Breast epithelium (tissue), 4 donors: ENCODE measurements at places on chromosomes 2 and 18. TPM values are rescaled to one million over a fixed set of nuclear protein-coding genes. Genes with fewer than 3 reads are reported as not detected.

The AQP12A gene
- not detected for total RNA-seq

The UGT1A4 gene
- not detected for total RNA-seq

The MEP1B gene
- 0.15 TPM for total RNA-seq

The CPO gene
- total RNA-seq, result 0.96 TPM

The RAMP1 gene
- 25.9 TPM for total RNA-seq

GRCh38 chr2:168986398-168986943 is 44.7 kb downstream of the ABCB11 start:
- DNase-seq, result no peak
- no peaks in the 10 kb centered on the region for H3K36me3 ChIP-seq
- no peaks in the 10 kb centered on the region for H3K4me1 ChIP-seq

GRCh38 chr18:59617468-59617932 is 79.7 kb downstream of the CCBE1 start:
- H3K4me3 ChIP-seq, result no peak overlapping the region
- H3K27ac ChIP-seq, result no peak overlapping the region
- DNase-seq, result no peak
- peaks cover 3% of the 10 kb centered on the region for H3K27me3 ChIP-seq

DNA sequence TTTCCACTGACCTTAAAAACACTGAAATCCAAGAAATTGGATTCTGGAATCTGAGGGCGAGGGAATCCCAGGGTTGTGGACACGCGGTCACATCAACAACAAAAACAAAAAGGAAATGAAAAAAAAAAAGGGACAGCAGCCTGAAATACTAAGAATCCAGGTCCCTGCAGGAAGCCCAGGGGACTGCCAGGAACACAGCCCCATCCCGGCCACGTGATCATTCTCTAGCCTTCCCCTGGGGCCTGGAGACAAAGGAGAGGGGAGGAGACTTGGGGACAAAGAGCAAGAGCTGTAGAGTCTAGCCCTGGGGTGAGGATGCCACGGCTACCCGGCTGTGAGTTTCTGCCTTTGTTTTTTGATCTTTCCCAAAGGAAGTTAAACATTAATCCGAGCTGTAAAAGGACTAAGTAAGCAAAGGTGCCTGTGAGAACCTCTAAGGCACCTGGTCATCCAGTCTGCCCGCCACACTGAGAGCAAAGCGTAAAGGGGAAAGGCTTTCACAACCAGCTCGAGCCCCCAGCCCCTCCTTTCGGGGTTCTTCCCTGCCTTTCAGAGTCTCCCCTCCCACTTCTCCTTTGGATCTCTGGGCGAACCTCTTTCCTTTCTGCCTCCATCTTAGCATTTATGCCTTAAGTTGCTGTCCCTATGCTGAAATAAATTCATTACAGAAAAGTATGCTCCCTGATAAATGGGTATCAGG is 57.9 kb upstream of the MSH2 start:
- no peaks in the 10 kb centered on the region for H3K4me1 ChIP-seq
- H3K36me3 ChIP-seq, result no peaks in the 10 kb centered on the region
- no peaks in the 10 kb centered on the region for H3K27me3 ChIP-seq
- peak overlapping the region; percentile 91 for H3K27ac ChIP-seq
- peak; percentile 86 for DNase-seq

DNA sequence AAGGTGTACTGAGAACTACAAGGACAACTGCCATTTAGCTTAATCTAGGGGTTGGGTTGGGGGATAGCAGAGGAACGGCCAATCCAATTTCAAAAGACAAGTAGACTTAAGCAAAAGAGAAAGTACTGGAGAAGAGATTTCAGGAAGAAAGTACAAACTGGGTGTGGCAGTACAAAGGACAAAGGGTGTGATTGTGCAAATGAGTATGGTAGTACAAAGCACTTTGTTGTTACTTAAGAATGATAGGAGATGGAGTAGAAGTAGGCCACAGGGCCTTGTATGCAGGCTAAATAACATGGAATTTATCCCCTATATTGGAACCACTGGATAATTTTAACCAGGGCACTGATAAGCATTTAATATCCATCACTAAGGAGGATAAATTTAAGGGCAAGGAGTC is 4.7 kb upstream of the ORC2 start:
- no peaks in the 10 kb centered on the region for H3K27me3 ChIP-seq
- no peak for DNase-seq
- no peak overlapping the region for H3K4me3 ChIP-seq
- H3K4me1 ChIP-seq, result no peaks in the 10 kb centered on the region
- peak overlapping the region; percentile 49 for H3K27ac ChIP-seq

DNA sequence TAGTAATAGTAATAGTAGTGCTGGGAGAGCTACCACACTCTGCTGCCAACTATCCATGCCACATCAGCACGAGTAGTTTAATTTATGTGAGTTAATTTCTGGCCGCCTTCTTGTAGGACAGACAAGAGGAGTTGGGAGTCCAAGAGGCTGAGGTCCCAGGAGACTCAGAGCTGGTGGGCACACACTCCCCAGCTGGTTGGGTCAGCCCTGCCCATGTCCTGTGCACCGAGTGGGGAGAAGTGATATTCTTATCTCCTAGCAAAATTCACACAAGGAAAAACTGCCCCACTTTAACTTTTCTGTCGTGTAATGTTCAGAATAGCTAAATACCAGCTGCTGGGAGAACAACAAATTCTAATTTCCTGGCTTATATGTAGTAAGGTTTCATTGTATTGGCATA is 15.2 kb upstream of the MAP4K4 start:
- no peak overlapping the region for H3K4me3 ChIP-seq
- H3K27me3 ChIP-seq, result no peaks in the 10 kb centered on the region
- no peaks in the 10 kb centered on the region for H3K36me3 ChIP-seq

DNA sequence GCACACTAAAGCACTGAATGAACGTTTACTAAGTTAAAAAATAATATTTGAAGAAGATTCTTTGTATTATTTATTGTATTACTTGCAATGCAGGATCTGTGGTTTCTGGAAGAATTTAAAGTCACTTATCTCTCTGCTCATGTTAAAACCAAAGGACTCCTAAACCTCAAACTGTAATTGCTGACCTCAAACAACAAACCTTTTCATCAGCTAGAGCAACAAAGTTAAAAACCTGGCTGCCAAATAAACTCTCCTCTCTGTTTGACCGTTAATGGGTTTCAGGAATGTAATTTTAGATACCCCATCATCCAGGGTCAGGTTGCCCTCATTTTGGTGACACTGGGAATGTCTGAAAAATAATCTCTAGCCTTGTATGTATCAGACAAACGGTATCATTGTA is 239.1 kb downstream of the TGIF1 start:
- no peaks in the 10 kb centered on the region for H3K4me1 ChIP-seq
- H3K27me3 ChIP-seq, result no peaks in the 10 kb centered on the region
- no peak for DNase-seq
- no peaks in the 10 kb centered on the region for H3K36me3 ChIP-seq
- no peak overlapping the region for H3K4me3 ChIP-seq

GRCh38 chr2:85804583-85804982 is 50.8 kb downstream of the ATOH8 start:
- no peak overlapping the region for H3K4me3 ChIP-seq
- H3K27me3 ChIP-seq, result no peaks in the 10 kb centered on the region
- no peak overlapping the region for H3K27ac ChIP-seq
- no peaks in the 10 kb centered on the region for H3K4me1 ChIP-seq

DNA sequence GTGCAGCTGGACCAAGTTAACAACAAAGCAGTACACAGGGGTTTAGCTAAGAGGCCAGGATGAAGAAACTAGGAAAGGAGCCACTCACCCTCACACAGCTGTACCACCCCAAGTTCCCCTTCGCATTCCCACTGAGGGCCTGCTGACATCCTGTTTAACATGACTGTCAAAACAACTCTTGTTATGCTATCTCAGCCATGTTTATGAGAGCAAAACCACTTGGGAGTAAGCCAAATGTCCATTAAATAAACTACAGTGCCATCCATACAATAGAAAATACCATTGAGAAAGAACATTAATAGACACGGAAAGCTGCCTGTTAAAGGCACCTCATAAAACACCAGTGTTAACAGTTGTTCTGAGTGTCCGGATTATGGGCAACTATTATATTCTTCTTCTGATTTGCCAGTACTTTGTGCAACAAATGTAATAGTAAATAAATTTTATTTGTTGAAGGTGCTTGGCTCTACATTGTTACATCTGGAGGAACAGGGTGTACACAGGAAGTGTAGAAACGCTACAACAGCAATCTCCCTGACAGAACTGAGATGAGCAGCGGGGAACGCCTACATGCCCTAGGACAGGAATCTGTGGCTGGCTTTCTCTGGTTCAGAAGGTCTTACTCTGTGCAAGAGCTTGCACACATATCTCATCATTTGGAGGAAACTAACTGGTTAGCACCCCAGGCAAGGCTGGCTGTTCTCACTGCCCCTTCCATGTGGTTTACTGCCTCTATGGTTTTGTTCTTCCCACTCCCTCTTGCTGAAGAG is 85.6 kb downstream of the EHD3 start:
- no peaks in the 10 kb centered on the region for H3K27me3 ChIP-seq
- DNase-seq, result no peak
- H3K4me3 ChIP-seq, result no peak overlapping the region
- no peaks in the 10 kb centered on the region for H3K4me1 ChIP-seq
- H3K27ac ChIP-seq, result peak overlapping the region; percentile 63
- H3K36me3 ChIP-seq, result no peaks in the 10 kb centered on the region

GRCh38 chr2:42103829-42104228 is 56.0 kb downstream of the PKDCC start:
- H3K27me3 ChIP-seq, result no peaks in the 10 kb centered on the region
- no peak overlapping the region for H3K4me3 ChIP-seq
- no peaks in the 10 kb centered on the region for H3K4me1 ChIP-seq
- no peak for DNase-seq
- H3K36me3 ChIP-seq, result no peaks in the 10 kb centered on the region

- H3K27ac ChIP-seq, result peak overlapping the region; percentile 22
- no peaks in the 10 kb centered on the region for H3K36me3 ChIP-seq
- H3K4me3 ChIP-seq, result no peak overlapping the region
- H3K27me3 ChIP-seq, result no peaks in the 10 kb centered on the region
- no peak for DNase-seq
Observed at GRCh38 chr2:232228971-232229894, 149.3 kb upstream of the ALPP start.

GRCh38 chr2:21763501-21763900 is 639.7 kb downstream of the TDRD15 start:
- DNase-seq, result no peak
- no peaks in the 10 kb centered on the region for H3K36me3 ChIP-seq
- no peaks in the 10 kb centered on the region for H3K27me3 ChIP-seq
- H3K27ac ChIP-seq, result no peak overlapping the region
- H3K4me3 ChIP-seq, result no peak overlapping the region
- H3K4me1 ChIP-seq, result no peaks in the 10 kb centered on the region

DNA sequence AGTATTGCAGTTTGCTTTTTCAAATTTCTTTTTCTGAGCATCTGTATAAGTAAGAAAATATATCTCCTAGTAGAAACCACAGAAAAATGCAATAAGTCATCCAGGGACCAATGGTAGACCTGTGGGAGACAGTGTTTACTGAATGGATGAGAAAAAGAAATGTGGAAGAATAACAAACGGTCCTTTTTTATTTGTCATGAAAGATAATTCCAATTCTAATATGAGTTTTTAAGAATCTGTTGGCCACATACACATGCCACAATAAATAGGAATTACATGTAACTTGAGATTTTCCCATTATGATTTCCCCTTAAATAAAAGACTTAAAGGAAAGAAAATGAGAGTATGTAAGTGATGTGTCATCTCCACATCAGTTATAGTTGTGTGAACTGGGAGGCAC is 107.7 kb upstream of the RAB27B start:
- no peak overlapping the region for H3K27ac ChIP-seq
- H3K4me3 ChIP-seq, result no peak overlapping the region
- DNase-seq, result no peak

GRCh38 chr2:202147775-202148174 is 74.7 kb downstream of the KIAA2012 start:
- H3K4me3 ChIP-seq, result no peak overlapping the region
- H3K27ac ChIP-seq, result peak overlapping the region; percentile 85

GRCh38 chr2:12934146-12934756 is 217.5 kb downstream of the TRIB2 start:
- no peaks in the 10 kb centered on the region for H3K4me1 ChIP-seq
- no peaks in the 10 kb centered on the region for H3K36me3 ChIP-seq
- no peak overlapping the region for H3K27ac ChIP-seq
- no peaks in the 10 kb centered on the region for H3K27me3 ChIP-seq
- no peak overlapping the region for H3K4me3 ChIP-seq

DNA sequence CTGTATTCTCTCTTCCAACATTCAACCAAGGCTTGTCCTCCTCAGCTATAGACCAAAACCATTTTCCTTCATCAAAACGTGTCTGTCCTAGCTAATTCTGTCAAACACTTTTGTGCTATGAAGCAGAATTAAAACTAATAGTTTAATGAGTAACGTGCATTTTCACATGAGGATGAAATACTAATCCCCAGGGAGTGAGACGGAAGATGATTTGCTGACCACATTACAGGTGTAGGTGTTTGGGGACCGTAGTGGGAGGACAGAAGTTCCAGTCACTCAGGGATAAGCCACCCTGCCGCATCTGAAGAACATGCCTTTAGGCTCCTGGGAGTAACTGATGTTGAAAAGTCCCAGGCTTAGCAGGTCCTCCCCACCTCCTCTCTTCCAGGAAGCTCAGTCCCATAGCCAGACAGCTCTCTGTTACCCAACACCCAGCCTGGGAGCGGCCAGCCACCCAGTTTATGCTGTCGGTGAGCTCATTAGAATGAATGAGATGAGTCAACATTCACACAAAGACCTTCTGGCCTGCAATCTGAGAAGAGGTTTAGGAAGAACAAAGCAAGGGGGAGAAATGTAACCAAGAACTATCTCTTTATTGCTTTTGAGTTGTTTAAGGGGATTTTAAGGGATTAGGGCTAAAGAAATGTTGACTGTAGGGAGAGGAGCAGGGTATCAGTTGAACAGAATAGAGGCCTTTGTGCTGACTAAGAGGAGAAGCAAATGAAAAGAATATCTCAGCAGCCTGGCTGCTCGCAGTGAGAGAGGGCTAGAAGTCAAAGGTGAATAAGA is 122.5 kb downstream of the FOXI3 start:
- H3K4me3 ChIP-seq, result no peak overlapping the region
- DNase-seq, result no peak
- no peaks in the 10 kb centered on the region for H3K27me3 ChIP-seq
- H3K4me1 ChIP-seq, result no peaks in the 10 kb centered on the region
- no peaks in the 10 kb centered on the region for H3K36me3 ChIP-seq

GRCh38 chr2:127373362-127374083 is 14.3 kb downstream of the MAP3K2 start:
- no peak overlapping the region for H3K27ac ChIP-seq
- no peak for DNase-seq
- no peak overlapping the region for H3K4me3 ChIP-seq
- no peaks in the 10 kb centered on the region for H3K4me1 ChIP-seq
- no peaks in the 10 kb centered on the region for H3K27me3 ChIP-seq
